ENCODE measurements at places on chromosomes 7 and 10.

DNA sequence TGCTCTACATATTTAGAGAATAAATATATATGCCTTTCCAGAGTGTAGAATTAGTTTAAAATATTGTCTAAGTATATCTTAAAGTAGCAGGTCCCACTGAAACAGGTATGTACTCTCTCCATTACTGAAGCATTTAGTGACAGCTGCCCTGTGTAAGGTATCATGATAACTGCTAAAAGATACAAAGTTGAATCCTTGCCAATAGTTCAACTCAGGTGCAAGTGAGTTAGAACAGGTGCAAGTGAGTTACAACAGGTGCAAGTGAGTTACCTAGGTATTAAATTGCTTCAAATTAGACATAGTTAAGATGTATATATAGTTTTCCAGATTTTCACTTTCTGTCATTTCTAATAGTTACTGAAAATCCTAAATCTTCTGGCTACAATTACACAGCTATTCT, 119.1 kb downstream of the CNOT4 start:
- no peak for DNase-seq

- no peak for DNase-seq
Observed at GRCh38 chr10:13991353-13991752, 339.4 kb downstream of the FRMD4A start.

DNA sequence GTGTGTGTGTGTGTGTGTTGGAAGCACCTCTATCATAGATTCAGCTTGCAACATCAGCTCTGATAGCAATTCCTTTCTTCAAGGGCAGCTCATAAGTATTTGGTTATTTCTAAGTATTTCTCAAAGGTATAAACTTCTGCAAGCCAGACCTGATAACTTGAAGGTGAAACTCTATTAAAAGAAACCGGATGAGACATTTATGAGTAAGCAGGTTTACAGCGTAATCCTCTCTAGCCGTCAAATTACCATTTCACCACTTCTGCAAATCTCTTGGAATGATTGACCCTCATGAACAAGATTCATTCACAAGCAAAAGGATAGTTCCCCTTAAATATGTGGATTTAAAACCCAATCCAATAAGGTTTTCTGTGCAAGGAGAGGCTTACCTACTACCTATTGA, 23.1 kb downstream of the PDE1C start:
- no peak for DNase-seq

- DNase-seq: no peak
Observed at GRCh38 chr7:20224025-20224424, 6.8 kb upstream of the MACC1 start.

DNA sequence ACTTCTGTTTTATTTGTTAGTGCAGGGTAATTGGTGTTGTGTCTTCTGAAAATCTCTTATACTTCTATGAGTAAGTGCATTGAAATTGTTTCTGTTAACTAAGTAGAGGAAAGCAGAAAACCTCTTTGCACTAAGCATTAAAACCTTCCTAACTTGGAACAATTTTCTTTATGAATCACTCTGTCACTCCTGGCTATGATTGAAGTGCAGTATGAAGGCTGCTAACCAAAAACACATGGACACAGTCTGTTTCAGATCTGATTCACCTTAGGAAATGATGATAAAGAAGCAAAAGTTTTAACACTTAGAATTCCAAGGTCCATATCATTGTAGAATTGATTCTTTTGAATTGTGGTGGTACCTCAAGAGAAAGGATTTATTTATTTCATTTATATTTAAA, 41.9 kb downstream of the MET start:
- DNase-seq: no peak

- DNase-seq: no peak
Observed at GRCh38 chr7:138282997-138283396, 177.1 kb upstream of the TRIM24 start.

DNA sequence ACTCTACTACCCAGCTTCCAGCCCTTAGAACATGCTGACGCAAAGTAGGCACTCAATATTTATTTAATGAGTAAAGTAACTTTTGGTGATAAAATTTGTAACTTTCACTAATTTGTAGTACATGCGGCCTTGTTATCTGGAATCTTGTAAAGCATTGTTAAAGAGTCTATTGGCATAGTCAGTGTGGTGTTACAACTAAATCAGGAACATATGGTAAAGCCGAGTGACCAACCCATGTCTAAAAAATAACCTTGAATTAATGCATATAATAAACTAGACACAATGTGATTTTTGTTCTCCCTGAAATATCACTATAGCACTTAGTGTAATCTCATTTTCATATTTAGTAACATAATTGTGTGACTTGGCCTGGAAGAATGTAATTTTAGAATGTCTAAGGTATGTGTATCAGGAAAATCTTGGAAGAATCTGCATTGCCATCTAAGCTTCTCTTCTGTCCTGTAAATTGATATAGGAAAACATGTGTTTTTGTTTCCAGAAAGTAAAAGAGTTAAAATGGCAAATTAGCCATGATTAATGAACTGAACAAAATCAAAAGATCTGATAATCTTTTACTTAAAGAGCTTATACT, 256.7 kb upstream of the GNAI1 start:
- DNase-seq: no peak

- DNase-seq: no peak
Observed at GRCh38 chr7:85324145-85324799, 137.4 kb upstream of the SEMA3D start.

DNA sequence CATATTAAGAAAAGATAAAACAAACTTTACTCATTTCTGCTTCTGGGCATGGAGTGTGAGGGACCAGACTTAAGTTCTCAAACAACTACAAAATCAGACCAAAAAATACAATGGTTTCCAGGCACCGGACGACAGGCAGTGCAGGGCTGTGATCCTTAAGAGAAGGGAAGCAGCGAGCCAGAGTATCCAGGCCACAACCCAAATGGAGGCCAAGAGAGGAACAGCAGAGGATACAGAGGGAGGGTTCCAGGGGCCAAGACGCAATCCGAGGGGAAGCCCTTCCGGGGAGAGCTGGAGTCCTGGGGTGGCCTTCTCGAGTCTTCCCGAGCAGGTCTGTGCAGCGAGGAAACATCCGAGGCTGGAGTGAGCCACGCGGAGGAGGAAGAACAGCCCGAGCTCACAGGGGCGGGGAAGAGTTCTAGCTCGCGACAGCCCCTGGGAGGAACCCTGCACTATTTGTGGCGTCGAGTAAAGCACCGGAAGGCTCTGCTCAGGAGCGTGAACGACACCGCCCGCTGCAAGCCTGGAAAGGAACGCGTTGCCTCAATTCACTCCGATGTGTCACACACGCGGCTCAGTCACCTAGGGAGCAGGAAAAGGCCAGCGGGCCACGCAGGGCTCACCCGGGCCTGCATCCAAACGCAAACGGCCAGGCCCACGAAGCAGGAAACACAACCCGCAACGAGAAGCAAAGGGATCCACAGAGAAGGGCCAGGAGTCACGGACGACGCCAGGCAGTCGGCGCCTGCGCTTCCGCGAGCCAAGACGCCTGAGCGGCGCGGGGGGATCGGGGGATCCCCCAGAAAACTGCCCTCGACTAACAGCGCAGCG, 933 bp upstream of the RNF32 start:
- no peak for DNase-seq

- no peak for DNase-seq
Observed at GRCh38 chr7:30986331-30986730, 22.6 kb downstream of the GHRHR start.

DNA sequence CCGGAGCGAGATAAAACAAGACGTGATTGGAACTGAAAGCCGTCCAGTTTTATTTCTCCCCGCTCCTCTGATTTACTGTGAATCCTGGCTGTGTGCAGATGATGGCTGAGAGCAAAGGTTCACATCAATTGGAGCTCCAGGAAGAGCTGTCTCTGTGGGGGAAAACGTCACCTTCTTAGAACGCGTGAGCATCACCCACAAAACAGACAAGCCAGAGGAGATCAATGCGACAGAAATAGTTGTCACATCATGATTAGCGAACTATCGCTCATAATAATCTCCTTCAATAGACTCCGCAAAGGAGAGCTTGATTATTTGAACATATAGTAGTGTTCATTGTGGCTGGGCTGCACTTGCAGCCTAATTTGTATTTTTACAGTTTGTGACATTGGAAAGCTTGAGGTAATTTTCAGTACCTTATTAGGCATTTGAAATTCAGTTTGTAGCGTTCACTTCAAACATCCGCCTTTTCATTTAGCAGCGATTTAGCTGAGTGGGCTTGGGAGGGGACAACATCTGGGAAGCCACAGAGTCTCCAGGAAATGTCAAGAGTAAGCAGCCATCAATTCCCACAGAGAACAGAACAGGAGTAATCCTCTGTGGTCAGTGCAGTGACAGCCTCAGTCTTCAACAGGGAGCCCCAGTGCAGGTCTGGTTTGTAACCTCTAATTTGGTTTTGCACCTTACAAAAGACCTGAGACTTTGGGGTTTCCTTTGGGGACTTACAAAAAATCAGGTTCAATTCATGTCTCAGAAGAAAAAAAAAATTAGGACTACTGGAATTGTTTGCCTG, 276.8 kb upstream of the PFKP start:
- DNase-seq: no peak

DNA sequence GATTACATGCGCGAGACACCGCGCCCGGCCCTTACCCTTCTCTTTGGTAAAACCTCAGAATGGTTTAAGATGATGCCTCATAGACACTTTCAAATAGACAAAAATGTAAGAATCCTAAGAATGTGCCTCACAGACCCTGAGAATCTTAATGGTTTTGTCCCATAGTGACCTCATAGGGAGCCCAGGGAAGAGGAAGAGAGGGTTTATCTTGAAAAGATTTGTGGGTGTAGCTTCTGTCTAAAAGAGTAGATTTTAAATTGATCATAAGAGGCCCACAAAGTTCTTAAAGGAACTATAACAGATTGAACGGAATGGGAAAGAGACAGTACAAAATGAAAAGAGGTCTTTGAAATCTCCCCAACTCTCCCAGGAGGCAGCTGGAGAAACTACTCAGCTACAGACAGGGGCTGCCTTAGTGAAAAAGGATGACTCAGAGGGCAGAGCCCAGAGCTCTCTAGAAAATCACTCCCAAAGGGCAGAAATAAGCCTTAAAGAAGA, 220.6 kb downstream of the ADRA2A start:
- DNase-seq: no peak

GRCh38 chr10:43448742-43449141, 11.8 kb downstream of the ZNF487 start:
- no peak for DNase-seq

DNA sequence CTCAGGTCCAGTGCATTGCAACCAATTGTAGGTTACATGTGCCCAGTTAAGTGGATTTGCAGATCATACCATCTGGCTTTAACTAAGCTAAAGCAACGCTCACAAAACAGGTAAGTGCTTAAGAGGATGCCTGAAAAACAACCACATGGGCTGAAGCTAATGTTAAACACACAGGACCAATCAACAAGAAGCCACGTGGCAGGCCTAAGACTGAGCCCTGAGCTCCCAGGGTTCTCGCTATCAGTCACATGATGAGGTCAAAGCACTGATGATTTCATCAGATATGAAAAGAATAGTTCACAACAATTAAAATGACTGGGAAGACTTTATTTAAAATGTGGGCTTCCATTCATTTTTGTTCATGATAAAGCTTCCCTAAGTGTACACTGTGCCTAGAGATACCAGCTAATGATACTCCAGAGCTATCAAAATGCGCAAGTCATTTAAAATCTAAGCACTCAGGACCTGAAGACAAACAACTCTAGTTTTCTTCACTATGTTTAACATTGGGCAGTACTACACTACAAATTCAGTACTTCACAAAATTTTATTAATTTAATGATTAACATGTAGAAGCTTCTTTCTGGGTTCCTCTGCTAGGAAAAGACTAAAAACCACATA, 90.6 kb downstream of the PIP4K2A start:
- no peak for DNase-seq

- DNase-seq: no peak
Observed at GRCh38 chr7:149280151-149280550, 18.2 kb downstream of the ZNF783 start.

DNA sequence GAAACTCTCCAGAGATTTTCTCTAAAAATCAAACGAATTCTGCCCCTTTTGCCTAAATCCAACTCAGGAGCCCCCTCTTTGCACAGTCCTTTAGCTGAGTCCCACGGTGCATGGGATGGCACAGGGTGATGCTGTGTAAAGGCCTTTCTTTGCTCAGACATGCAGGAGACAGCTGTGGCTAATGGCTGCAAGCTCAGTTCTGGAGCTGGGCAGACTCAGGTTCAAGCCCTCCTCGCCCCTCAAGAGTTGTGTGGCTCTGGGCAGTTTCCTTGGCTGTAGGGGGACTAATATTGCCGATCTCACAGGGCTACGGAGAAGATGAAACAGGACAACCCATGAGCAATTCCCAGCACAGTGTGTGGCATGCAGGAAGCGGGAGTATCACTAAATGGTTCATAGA, 42.6 kb downstream of the CLEC2L start:
- DNase-seq: no peak

DNA sequence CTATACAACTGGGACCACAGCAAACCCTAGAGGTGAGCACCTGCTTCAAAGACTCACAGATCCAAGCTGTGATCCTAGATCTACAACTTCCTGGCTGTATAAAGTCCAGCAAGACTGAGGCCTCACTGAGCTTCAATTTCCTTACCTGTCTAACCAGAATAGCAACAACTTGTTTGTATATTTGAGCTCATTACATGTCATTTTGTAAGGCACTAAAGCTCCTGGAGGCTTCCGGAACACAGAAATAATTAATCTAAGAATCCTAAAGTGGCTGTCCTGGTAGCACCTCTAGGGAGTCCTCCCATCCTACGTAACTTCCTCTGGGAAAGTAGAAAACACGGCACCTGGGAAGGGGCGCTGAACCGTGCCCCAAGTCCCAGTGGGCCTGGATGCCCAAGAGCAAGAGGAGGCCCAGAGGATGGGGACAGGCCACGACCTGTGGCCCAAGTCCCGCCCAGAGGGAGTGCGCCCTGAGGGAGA, 39.4 kb downstream of the HK1 start:
- no peak for DNase-seq

DNA sequence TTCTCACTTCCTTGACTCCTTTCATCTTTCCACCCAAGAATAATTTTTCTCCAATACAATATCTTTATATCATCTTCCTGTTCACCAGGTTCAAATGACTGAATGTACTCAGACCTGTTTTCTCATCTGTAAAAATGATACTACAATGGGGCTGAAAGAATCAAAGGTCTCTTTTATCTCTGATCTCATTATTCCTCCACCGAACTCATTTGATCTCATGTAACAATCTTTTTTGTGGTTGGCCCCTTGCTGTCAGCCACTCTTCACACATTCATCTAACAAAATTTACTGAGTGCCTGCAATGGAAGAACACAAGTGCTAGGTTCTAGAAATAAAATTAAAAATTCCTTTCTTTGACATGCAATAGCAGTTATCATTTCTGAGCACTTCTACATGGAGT, 65.0 kb downstream of the GRM8 start:
- no peak for DNase-seq

GRCh38 chr7:29494350-29494749, 69.3 kb upstream of the PRR15 start:
- no peak for DNase-seq

GRCh38 chr10:72044417-72045041, 43.8 kb downstream of the SPOCK2 start:
- DNase-seq: no peak

- DNase-seq: no peak
Observed at GRCh38 chr7:64610997-64611396, 48.1 kb upstream of the ZNF680 start.

Data from KG1 (cell line).